ENCODE measurements at places on chromosomes 1 and 21.
A peak's percentile ranks its signal among the peaks of the same experiment; 100 is the strongest.

GRCh38 chr1:117576236-117576635 lies 29.6 kb upstream of the TENT5C start:
- DNase-seq = no peak

DNA sequence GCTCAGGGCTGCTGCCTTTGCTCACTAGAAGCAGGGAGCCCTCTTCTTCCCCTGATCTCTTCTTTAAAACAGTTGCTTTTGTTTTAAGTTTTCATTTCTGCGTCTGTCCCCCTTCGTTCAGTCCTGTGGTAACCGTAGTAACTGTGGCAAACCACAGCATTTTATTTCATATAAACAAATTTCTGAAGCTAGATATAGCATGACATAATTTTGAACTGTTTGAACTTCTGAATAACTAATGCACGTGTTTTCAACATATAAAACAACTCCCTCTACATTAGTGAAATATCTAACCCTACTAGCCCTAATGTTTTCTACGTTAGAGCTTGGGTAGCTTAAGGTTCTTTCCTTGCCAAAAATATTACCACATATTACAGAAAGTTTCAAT lies 104.6 kb downstream of the DISP1 start:
- no peak for DNase-seq

DNA sequence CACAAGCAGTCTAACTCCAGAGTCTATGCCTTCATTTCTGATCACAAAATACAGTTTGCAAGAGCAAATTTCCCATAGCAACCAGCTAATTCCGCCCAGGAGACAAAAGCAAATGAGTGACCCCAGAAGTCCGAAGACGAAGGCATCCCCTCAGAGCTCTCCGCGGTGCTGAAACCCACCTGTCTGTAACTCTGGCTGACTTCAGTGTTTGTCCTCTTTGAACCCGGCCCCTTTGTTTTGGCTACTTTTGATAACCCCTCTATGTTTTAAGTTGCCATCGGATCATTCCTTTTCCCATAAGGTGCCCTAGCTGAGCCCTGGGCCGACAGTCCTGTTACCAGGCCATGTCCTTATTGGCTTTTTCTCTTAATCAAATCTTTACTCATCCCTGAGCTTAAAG lies 515.8 kb downstream of the PTPRU start:
- peak; percentile 7 for DNase-seq

DNA sequence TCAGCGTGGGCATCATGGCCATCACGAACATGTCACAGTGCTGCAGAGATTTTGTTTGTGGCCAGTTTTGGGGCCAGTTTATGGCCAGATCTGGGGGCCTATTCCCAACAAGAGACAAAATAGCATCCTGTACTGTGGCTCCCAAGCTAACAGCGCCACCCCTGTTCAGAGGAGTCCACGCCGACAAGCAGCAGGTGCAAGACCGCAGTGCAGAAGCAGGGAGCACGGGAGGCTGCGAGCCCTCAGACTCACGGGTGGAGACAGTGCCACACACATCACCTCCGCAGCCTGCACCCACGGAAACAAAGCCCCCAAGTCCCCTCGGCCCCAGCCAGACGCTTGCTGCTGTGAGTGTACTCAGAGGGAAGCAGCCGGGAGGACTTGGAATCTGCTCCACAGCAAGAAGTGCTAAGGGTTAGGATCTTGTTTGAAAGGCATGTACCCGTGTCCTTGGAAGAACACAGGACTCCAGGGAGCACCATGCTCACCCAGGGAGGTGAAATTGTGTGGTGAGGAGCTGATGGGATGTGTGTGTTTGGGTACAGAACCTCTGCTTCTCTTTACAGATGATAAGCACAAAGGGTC lies 7.1 kb downstream of the TCP10L start:
- peak; percentile 26 for DNase-seq

DNA sequence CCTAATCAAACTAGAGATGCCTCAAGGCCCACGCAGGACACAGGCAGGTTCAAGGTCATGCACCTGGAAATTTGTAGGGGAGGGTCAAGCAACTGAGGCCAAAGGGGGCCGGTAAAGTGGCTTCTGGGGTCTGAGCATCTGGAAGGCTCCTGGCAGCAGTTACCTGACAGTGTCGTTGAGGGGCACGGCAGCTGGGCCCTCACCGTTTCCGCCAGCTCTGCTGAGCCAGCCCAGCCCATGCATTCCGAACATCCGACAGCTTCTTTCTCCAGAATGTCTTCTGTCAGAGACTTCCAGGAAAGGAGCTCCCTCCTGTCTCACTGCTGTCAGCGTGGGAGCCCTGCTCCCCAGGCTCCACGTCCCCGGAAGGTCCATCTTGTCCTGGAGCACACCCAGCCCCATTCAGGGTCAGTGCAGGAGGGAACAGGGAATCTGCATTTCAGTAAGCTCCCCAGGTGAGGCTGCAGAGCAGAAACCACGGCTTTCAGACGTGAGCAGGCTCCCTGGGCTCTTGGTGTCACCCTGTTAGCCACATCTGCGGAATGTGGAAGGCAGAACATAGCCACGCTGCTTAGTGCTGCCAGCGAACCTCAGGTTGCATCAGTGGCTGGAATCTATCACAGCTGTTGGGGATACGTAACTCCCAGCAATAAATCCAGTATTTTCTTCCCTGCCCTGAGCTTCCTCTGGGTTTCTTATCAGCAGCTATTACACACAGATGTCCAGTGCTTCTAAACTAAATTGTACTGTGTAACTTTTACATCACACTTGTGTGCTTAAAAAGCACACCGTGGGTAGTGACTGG lies 36.3 kb upstream of the FAM3B start:
- no peak for DNase-seq

DNA sequence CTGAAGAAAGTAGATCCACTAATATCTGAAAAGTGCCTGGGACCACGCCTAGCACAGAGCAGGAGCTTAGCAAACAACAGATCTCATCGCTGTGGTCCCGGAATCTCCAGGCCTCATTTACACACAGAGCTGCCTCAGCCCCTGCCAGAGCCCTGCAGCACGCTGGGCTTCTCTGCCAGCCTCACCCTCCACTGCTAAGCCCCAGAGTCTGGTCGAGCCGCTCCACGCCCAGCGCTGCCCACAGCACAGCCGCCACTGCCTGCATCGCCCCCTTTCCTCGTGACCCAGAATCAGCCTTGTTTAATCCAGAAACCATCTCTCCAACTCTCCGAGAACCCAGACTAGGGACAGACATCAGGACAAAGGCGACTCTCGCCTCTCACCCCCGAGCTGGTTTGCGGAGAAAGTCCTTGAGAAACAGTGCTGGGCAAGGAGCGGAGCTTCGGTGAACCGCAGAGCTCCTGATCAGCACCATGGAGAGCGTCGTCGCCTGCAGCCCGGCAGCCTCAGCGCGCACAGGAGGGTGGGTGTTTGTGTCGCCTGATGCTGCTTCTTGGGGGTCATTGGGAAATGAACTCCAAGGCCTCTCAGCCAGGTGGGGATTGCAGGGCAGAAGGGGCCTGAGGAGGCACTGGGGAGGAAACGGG lies 145.1 kb downstream of the NPHP4 start:
- no peak for DNase-seq

DNA sequence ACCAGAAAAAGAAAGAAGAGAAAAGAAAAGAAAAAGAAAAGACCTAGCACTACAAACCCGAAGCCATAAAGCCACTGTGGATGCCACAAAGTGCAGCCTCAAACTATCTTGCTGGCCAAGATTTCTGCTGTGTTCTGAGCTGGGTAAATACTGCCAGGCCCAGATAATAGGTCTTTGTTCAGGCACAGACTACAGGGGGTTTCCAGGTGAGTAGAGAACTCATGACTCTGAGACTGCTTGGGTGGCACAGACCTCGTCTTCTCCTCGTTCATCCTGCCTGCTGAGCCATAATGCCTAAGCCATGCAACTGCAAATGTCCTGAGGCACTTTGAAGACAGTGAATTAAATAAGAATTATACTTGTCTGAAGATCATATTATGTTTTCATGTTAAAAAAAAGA lies 651.8 kb downstream of the LMO4 start:
- no peak for DNase-seq

- no peak for DNase-seq
Measured at GRCh38 chr1:242448910-242449645, 75.4 kb downstream of the PLD5 start.

GRCh38 chr1:203151362-203152157 lies 24.0 kb downstream of the ADORA1 start:
- no peak for DNase-seq

DNA sequence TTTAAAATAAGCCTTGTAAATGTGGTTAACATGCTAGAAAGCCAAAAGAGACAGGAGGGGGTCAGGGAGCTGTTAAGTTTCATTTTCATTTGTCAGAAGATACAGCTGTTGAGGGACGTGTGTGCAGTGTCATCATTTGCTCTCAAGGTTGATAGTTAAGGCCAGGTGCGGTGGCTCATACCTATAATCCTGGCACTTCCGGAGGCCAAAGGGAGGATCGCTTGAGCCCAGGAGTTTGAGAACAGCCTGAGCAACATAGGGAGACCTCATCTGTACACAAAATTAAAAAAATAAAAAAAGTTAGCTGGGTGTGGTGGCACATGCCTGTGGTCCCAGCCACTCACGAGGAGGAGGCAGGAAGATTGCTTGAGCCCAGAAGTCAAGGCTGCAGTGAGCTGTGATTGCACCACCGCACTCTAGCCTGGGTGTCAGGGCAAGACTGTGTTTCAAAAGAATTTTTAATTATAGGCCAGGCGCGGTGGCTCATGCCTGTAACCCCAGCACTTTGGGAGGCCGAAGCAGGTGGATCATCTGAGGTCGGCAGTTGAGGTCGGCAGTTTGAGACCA lies 22.7 kb downstream of the ZBTB8OS start:
- no peak for DNase-seq

DNA sequence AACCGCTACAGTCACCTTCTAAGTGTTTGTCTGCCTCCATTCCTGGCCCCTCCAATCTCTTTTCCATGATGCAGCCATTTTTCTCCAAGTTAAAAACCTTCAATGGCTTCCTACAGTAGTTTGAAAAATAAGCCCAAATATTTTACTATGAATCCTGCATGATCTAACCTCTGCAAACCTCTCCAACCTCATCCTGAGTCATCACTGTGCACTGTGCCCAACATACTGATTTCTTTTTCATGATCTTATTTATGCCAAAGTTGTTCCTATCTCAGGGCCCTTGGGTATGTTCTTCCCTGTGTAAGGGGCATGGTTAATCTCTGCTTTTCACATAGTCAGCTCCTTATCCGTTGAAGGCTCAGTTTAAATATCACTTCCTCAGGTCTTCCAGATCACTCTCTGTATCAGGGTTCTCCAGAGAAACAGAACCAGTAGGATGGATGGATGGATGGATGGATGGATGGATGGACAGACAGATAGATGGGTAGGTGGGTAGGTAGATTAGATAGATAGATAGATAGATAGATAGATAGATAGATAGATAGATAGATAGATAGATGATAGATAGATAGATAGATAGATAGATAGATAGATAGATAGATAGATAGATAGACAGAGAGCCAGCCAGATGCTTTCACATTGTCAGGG lies 18.1 kb upstream of the PTPN14 start:
- DNase-seq = peak; percentile 85

- DNase-seq = no peak
Measured at GRCh38 chr1:175690915-175691314, 52.5 kb downstream of the TNR start.

DNA sequence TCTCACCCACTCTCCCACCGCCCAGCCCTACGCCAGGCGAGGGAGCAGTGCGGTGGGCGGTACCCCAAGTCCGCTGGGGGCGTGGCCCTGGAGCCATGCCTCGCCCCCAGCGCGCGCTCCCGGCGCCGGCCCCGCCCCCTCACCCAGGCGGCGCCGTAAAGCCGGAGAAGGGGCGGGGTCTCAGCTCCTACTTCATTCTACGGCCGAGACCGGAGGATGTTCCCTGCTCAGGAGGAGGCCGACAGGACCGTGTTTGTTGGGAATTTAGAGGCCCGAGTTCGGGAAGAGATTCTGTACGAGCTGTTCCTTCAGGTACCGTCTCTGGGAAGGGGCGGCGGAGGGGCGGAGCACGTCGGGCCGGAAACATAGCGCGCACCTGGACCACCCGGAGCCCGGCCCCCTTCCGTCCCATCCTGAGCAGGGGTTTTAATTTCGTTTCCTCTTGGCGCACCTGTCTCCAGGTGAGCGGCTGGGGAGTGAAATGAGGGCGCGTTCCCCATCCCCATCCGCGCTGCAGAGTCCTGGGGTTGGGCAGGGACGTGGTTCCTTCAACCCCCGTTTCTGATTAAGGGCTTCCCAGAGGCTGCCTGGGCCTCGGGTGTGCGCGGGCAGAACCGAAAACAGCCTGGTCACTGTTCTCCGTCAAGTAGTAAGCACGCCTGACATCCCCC lies at the start of gene RBM11:
TSS of gene RBM11 (plus strand) at position 187 of the 671 bp plus-strand sequence. CDS start at position 217, 30 bp downstream.
- DNase-seq = peak; percentile 68

- DNase-seq = no peak
Measured at GRCh38 chr1:214991691-214992315, 90.7 kb upstream of the KCNK2 start.

DNA sequence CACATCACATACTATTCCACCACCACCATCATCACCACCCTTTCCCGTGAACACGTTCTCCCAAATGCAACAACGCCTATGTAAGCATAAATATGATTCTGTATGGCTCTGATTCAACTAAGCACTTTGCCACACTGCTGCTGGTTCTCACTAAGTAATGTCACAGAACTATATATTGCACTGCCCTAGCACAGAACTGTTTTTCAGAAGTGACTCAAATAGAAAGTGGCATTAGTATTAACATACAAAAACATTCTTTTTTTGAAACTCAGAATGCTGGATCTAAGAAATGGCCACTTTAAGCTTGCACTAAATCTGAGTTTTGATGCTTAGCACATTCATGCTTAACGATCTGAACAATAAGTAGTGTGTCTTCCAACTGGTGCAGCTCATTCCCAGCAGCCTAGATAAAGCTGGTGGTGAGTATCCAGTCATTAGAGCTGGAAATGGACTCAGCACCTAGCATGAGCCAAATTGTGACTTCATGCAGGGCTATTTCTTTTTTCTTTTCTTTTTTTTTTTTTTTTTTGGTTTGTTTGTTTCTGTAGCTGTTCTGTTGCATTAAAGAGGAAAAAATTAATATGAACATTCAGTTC lies 46.2 kb upstream of the ZC3H11B start:
- DNase-seq = no peak

DNA sequence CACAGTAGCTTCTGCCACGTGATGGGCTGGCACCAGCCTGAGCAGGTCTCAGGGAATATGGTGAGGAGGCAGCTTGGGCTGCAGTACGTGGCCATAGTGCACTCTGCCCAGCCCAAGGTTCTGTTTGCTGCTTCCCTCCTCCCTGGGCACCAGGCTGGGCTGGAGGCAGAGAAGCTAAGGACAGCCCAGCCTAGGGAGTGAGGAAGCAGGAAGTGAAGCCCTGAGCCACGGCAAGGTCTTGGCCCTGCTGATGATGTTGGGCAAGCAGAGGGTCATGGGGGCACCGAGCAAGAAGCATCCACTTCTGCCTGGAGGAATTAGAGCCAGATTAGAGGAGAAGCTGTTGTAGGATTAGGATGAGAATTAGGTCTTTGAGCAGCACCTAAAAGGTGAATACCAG lies 326.7 kb upstream of the VAMP3 start:
- no peak for DNase-seq

DNA sequence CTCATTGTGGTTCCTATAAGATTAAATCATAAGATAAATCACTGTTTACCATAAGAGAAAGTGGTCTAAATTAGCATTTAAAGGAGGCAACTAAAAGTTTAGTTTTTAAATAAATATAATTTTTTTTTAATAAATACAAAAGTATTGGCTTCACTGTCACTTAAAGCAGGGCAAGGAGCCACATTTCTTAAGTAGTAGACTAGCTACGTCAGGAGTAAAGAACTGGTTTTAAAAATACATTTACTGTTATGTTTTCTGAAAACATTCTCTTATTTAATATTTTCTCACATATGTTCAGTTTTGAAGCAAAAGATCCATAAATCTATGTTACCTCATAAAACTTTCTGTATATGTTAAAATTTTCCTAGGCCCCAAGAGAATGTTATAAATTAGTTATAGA lies 2.2 kb downstream of the ANGPTL1 start:
- DNase-seq = no peak

GRCh38 chr21:46366561-46366960 lies 42.6 kb downstream of the PCNT start:
- DNase-seq = no peak

Measured in PC-3 (cell line).